ENCODE measurements at places on chromosomes 2 and 18.

DNA sequence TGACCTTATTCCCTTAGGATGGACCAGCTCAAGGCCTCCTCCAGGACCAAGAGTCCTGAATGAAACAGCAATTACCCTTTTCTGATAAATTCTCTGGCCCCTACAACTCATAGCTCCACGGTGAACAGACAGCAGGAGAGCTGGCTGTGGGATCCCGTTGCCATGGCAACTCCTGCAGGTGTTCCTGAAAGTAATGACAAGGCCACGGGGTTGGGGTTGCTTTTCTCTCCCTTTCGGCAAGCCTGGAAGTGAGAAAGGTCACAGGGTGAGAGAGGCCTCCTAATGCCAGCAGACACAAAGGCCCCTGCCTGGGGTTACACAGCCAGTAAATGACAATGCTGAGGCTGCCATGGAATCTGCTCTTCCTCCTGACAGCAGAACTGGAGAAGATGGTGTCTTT is 403.0 kb downstream of the NBAS start:
- no peak for DNase-seq

DNA sequence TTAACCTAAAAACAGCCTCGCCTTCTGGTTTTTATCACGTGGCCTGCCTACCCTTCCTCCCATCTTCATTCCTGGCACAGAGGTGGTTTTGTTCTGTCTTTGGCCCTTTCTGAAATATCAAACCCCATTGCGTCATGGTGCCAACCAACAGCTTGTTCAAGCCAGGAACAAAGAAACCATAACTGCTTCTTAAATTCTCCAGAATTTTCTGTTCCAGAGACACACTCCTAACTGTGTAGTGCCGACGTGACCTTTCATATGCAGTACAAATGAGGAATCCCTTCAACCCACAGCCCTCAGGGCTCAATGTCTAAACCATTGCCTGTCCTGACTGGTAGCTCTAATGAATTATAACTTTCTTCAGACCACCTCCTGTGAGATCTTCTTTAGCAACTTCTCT is 82.2 kb upstream of the TNP1 start:
- no peak for DNase-seq

GRCh38 chr2:216574046-216574445 is 59.2 kb upstream of the IGFBP2 start:
- no peak for DNase-seq

DNA sequence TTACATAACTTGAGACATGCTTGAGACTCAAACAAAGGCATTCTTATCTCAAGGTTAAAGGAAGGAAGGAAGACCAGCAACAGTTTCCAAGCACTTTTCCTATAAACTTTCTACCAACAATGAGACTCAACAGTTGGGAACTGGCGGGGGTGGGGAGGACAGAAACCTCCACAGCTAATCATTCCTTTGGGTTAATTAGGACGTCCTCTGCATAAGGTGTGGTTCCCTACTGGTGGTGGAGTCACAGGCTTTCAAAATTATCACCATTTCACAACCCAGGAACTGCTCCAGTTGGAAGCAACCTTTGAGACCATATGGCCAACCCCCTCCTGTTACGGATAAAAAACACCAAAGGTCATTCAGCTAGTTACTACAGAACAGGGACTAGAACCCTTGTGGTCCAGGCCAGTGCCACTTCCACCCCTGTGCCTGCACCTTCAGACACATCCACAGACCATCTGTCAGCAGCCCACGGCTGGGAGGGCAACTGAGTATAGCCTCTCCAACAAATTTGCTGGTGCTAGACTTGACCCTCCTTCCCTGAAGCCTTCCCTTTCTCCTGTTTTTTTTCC is 30.1 kb upstream of the ATL2 start:
- no peak for DNase-seq

DNA sequence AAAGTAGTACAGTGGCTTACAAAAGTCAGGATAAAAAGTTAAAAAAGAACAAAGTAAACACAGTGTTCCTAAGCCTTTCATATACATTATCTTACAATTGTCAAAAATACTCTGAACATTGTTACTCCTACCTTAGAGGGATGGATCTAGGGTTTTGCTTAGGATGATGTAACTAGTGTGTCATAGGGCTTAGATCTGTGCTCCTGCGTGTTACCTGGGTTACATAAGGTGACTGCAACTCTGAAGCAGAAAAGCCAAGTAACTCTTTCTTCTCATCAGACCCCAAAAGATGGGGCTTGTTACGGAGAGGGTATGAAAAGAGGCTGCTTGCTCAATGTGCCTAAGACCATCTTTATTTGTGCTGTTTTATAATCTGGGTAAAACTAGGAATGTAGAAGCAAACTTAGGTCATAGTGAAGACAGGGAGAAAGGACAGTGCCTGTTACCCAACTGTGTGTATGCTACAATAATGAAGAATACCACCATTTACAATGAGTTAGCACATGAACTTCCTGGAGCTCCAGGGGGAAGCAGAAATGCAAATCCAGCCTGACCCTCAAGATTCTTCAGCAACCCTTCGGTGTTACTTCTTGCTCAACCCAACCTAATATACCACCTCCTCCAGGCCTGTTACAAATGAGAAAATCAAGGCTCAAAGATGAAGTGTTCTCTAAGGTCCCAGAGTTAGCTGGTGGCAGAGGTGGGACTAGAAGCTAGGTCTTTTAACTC is 42.0 kb upstream of the STK17B start:
- DNase-seq = no peak
